Common myeloid progenitor, CD34-positive (primary cell): ENCODE measurements at places on chromosomes 2 and 18.

- no peak for DNase-seq
Measured at GRCh38 chr2:119749477-119750012, 10.2 kb upstream of the PTPN4 start.

DNA sequence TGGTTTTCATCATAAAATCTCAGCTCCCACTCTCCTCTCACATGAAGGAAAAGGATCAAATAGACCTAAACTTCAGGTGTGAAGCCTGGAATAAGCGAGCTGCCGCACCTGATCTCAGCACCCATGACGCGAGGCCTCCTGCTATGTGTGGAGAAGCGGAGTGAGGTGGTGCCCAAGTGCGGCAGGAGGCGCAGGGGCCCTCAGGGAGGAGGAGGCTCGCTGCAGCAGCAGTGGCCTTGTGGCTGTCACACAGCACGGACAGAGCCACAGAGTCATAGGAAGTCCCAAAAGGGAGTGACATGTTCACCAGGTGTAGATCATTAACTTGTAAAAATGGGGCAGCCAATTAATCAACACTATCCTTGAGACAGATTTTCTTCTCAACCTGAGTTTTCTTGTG is 9.1 kb downstream of the SCLY start:
- DNase-seq, result no peak

- no peak for DNase-seq
Measured at GRCh38 chr2:535222-535621, 142.0 kb downstream of the TMEM18 start.

- no peak for DNase-seq
Measured at GRCh38 chr18:13376298-13376840, 157.8 kb downstream of the LDLRAD4 start.
